CD4-positive, alpha-beta T cell treated with Interleukin-15 for 4 hours (primary cell): ENCODE measurements at places on chromosomes 2 and 18.

DNA sequence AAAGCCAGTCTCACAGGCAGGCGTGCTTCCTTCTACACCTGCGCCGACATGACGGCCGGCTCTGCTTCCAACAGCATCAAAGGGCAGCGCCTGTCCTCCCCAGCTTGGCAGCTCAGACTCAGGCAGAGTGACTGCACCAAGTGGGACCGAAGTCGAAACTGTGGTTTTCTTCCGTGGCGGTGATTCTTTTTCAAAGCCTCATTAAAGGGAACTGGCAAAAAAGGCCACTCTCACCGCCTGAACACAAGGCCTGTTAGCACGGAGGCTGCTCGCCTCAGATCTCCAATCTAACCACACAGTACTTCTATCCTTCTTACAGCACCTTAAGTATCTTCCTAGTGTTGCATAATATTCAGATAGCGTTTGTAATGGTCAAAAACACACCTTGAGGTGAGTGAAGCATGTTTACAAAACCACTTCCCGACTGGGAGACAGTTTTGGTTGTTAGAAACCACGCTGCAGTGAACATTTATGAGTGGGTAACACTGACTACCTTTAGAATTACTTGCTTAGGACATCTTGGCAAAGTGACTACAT lies 236.4 kb downstream of the HDAC4 start:
- DNase-seq: peak; percentile 27

DNA sequence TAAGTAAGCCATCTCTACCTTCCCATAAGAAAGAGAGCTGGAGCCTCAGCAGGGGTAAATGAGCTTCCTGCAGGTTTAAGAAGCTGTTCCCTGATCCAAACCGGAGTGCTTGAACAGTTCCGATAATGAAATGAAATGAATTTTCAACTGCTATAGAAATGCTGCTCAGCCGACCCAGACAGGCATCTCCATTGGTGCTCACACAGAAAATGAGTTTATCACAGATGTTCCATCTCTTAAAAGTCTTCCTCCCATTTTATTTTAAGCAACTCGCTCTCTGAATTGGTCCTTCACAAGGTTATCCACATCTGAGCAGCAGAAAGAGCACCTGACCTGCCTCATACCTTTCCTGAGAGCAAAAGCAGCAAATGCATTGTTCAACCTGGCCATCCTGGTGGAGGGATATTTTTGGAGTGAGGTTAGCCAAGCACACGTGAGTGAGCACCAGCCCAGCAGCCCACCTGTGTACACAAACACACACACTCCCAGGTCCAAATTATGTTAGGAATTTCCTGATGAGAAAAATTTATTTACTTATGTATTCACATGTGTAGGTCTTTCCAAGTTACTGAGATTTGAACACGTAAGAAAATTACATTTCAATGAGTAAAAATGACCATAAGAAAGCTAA lies 42.2 kb upstream of the CCDC68 start:
- DNase-seq: no peak

GRCh38 chr2:191049728-191050639 lies 36.0 kb upstream of the STAT1 start:
- DNase-seq: no peak

DNA sequence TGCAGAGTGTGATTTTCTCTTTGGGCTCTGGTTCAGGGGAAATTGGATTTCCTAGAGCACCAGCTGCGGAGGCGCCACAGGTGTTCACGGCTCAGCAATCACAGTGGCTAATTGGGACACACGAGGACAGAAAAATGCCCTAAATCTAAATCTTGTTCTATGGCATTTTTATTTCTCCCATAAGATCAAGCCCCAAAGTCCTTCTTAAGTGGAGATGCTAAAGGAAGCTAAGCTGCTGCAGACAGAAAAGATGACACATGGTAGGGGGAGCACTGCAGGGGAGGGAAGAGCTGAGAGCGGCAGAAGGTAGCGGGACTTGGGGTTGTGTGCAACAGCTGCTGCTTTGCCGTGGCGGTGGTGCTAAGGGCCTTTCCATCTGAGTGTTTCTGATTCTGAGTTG lies 280.6 kb downstream of the MYT1L start:
- no peak for DNase-seq

DNA sequence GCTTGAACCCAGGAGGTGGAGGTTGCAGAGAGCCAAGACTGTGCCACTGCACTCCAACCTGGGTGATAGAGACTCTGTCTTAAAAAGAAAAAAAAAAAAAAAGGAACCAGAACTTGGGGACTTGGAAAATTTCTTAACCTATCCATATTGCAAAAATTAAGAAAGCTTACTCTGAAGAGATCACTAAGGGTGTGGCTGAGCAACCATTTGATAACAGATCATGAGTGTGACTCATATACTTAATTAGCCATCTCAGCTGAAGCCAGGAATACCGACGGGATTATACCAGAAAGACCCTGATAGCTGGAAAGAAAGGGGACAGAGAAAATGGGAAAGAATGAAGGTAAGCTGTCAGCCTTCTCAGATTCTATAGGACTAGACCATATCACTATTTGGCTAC lies 7.1 kb upstream of the ADD2 start:
- no peak for DNase-seq
